MM.1S (cell line): ENCODE measurements at places on chromosomes 11 and 22.
A peak's percentile ranks its signal among the peaks of the same experiment; 100 is the strongest.

- DNase-seq, result no peak
Measured at GRCh38 chr11:57979532-57980079, 44.1 kb upstream of the OR9Q1 start.

DNA sequence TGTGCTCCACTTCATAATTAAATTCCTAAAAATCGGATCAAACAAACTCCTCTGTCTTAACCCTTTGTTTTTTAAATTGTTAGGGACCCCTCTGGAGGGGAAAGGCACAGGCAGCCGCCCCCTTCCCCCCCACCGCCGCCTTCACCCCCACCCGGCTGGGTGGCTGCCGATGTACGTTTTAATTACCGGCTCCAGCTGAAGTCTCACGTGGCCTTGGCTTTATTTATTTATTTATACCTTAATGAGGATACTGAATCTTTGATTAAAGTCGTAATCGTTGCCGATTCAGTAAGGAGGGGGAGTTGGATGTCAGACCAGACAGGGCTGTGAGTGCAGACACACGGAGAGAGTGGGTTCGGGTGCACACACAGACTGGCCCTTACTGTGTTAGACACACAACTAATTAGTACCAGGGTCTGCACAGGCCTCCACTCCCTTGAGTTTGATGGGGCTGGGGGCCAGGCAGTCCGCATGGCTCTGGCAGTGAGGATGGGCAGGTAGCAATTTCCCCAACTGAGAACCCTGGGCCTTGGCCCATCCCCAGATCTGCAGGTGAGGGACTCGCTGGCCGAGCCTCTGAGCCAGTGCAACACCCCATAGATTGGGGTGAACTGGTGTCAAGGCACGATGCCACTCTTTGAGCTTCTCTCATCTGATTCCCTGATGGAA lies 51.3 kb upstream of the NNMT start:
- DNase-seq, result no peak

DNA sequence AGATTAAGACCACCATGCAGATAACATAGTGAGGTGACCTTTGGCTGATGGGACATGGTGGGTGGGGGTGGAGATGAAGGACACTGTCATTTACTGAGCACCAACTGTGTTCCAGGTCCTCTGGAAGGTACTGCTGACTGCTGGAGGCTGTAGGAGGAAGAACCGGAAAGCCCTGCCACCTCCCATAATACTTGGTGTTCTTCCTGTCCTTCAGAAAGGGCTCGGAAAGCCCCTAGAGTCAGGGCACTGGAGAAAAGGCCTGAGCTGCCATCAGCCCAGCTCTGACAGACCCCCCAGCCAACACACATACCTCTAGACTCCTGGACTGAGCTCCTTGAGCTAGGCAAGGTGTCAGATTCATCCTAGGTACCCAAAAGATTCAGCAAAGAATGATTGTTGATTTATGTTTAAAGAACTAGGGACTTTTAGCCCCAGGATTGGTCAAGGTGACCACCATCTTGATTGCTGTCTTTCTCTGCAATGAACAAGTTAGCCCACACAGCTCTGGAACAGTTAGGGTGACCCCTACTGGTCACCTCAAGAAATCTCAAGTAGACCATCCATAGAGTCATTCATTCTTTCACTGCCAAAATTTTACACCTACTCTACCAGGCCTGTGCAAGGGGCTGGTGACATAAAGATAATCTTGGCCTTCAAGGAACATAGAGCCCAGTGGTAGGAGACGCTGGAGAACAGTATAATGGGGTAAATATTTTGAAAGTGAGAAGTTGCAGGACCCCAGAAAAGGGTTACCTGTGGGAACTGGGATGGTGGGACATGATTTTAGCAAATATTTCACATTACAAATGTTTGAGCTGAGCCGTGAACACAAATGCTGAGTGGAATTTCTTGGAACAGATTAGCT lies 39.4 kb downstream of the IRAG1 start:
- DNase-seq, result peak; percentile 64

GRCh38 chr11:80155412-80156017 lies 714.7 kb upstream of the TENM4 start:
- DNase-seq, result peak; percentile 36

GRCh38 chr22:17707526-17707925 lies 66.7 kb downstream of the BID start:
- DNase-seq, result no peak

DNA sequence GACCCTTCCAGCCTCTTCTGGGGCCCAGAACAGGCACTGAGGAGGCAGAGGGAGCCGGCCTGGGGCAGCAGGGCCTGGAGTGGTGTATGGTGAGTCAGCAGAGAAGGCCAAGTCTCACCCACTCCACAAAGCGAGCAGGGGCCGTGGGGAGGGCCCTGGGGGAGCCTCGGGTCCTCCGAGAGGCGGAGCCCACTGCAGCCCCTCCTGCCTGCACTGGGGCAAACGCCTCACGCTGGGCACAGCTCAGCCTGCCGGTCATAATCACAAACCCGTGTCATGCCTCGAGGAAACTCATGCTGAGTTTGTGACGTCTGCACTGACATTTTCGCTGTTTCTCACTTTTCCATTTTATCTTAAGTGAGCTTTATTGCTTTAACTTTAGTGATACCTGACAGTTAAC lies 38.4 kb downstream of the TOLLIP start:
- DNase-seq, result no peak

DNA sequence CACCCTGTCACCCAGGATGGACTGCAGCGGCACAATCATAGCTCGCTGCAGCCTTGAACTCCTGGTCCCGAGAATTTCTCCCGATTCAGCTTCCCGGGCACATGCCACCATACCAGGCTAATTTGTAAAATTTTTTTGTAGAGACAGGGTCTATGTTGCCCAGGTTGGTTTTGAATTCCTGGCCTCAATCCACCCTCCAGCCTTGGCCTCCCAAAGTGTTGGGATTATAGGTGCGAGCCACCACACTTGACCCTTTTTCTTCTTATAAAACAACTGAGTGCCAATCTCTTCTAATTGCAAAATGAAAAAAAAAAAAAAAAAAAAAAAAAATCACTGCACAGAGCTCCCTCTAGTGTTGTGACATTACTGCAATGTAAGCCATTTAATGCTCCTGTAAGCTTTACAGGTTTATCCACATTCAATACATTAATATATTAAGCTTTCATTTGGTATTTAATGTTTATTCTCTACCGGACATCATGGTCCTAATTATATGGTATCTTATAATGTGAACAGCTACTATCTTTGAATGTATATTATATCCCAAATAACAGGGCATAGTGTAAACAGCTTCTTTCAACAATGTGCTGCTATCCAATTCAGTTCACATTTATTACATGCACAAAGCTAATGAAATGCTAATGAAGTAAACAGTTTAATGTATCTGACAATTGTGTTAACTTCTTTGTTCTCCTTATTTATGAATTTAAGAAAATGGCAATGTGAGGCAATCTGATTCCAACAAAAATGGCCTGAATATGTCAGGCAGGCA lies 44.6 kb downstream of the COPB1 start:
- DNase-seq, result no peak

- DNase-seq, result no peak
Measured at GRCh38 chr22:35457729-35458546, 58.0 kb downstream of the MCM5 start.

DNA sequence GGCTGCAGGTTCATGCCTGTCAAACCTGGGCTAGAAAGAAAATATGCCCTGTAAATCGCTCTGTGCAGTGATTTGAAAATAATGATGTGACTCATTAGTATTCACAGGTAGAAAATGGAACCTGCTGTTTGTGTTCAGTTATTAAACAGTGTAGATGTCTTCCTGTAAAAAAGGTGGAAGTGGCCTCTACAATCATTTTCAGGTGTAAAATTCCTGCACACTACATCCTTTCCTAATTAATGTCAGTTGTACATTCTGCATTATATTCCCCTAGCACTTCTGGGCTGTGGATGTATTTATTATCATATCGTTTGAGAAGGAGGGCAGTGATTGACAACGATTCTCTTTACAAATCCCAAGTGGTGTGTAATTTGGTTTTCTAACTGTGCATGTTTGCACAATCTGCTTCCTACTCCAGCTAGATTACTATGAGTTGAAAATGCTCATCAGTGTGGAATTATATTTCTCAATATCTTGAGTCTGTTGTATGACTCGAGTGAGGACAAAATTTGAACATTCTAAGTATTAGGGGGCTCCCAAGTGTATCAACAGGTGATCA lies 454.0 kb upstream of the DDI1 start:
- DNase-seq, result no peak

DNA sequence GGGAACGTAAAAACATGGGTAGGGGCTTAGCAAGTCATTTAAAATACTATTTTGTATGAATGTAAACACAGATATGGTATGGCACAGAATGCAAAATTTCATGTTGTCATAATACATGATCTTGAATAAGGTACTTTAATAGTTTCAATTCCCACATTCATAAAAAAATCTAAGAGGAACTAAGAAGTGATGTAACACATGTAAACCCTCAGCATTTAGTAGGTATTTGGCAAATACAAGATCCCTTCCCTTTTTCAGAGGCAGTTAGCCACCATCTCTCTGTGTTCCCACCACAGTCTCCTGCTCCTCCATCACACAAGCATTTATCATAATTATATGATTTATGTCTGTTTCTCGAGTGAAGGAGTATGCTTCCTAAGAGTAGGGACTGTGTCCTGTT lies 251.8 kb downstream of the TENM4 start:
- no peak for DNase-seq

- no peak for DNase-seq
Measured at GRCh38 chr11:11521306-11522002, 100.4 kb downstream of the GALNT18 start.

- no peak for DNase-seq
Measured at GRCh38 chr11:134245434-134245833, 7.7 kb downstream of the THYN1 start.

- DNase-seq, result no peak
Measured at GRCh38 chr11:120883404-120884080, 140.4 kb upstream of the TBCEL start.

- no peak for DNase-seq
Measured at GRCh38 chr11:60717956-60718355, 6.6 kb upstream of the MS4A18 start.

- DNase-seq, result no peak
Measured at GRCh38 chr22:41873391-41873790, 40.5 kb downstream of the SREBF2 start.

DNA sequence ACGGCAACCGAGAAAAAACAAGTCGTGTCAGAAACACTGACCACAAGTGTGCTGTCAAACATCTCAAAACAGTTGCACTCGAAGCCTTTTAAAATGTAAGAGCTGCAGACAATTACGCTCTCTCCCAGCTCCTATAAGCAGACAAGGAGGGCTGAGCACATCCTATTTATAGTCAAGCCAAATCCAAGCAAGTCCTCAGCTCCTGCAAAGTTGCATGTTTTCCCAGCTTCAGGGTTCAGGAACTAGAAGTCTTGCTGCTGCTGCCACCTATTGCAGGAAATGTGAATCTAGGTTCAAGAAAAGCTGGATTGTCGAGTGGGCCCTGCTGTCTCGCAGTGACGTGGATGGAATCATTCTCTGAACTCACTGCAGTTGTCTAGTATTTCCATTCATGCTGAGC lies 15.5 kb downstream of the EFCAB6 start:
- DNase-seq, result no peak

DNA sequence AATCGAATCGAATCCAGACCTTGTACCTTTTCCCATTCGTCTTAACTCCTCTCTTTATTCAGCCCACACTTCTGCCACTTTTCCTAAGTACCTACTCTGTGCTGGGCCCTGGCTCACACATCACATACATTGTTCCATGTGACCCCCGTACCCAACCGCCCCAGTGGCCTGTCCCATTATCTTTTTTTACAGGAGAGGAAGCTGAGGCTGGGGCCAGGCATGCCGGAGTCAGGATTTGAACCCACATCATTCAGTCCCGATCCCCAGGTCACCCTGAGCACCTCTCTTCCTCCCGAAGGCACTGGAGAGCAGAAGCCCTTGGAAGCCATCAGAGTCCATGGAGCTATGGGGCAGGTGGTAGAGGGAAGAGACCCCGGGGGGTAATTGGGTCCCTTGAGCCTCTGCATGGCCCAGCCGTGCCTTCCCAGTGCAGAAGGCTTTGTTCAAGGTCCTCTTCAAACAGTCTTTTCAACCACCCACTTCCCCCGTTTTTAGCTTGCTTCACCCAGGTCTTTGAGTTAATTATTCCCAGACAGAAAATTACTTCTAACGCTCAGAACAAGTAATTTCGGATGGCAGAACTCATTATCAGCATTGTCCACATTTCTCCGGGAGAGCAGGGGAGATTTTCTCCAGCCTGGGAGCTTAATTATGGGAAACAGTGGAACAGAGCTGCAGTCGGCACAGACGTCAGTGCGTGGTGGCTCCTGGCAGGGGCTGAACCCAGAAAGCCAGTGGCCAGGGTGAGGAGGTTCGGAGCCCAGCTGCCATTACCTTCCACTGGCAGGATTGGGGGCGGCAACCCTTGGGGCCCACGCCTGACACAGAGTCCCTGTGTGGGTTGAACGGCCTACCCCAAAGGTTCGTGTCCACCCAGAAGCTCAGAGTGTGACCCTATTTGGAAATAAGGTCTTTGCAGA lies 82.4 kb upstream of the RTL6 start:
- DNase-seq, result no peak

- DNase-seq, result no peak
Measured at GRCh38 chr22:50313600-50313999, 6.2 kb upstream of the PLXNB2 start.

DNA sequence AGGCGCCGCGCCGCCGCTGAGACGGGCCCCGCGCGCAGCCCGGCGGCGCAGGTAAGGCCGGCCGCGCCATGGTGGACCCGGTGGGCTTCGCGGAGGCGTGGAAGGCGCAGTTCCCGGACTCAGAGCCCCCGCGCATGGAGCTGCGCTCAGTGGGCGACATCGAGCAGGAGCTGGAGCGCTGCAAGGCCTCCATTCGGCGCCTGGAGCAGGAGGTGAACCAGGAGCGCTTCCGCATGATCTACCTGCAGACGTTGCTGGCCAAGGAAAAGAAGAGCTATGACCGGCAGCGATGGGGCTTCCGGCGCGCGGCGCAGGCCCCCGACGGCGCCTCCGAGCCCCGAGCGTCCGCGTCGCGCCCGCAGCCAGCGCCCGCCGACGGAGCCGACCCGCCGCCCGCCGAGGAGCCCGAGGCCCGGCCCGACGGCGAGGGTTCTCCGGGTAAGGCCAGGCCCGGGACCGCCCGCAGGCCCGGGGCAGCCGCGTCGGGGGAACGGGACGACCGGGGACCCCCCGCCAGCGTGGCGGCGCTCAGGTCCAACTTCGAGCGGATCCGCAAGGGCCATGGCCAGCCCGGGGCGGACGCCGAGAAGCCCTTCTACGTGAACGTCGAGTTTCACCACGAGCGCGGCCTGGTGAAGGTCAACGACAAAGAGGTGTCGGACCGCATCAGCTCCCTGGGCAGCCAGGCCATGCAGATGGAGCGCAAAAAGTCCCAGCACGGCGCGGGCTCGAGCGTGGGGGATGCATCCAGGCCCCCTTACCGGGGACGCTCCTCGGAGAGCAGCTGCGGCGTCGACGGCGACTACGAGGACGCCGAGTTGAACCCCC lies 798 bp downstream of the BCR start:
- peak; percentile 42 for DNase-seq

DNA sequence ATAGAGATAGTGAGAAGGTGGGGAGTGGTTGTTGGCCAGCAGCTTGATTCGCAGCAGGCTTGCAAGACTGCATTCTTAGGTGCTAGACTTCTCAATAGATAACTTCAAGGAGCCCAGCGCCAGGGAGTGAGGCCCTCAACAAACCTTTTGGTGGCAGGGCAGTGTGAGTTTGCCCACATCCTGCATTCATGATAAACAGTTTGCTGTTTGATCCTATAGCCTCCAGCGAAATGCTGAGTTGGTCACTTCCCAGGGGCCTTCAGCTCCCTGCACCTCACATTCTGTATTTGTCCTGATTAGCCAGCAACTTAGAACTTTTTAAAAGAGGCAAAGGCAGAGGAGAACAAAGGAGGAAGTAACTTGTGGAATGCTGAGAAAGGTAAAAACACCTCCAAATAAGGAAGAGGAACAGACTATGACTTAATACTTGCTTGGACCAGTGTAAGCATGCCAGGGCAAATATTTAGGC lies 25.1 kb downstream of the OR10A6 start:
- DNase-seq, result no peak
